ENCODE measurements at places on chromosomes 12 and 14.

DNA sequence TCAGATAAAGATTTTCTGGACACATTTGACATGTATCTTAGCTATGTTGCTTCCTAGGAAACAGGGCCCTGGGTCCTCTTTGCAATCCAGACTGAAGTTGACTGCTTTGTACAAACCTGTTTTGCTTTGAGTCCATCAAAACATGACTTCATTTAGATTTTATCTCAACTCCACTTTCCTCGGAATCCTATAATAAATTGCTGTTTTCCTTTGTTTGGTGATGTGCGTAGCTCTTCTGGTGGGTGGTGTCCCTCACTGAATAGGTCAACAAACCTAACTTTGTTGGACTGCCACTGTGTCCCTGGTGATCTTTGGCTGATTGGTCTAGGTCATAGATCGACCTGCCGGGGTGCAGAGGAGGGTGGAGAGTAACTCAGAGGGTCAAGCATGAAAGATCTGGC, 735 bp upstream of the P2RX7 start:
- no peak for DNase-seq

- no peak for DNase-seq
Measured at GRCh38 chr12:7719946-7720730, 8.9 kb downstream of the DPPA3 start.

DNA sequence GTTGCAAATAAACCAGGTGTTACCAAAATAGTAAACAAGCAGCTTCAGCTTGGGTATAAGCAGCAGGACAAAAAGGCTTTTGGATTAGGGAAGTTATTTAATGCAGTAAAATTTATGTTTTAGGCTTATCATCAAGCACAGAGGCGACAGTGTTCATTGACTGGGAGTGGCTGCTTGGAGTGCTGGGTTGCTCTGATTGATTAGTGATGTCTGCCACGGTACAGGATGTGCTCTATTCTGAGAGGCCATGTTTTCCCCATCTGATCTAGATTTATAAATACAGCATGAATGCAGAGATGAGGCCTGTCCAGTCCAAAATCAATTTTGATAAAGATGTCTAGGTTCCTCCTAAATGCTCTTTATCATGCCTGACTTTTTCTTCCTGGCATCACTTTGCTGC, 83.5 kb downstream of the MAP1LC3B2 start:
- no peak for DNase-seq

DNA sequence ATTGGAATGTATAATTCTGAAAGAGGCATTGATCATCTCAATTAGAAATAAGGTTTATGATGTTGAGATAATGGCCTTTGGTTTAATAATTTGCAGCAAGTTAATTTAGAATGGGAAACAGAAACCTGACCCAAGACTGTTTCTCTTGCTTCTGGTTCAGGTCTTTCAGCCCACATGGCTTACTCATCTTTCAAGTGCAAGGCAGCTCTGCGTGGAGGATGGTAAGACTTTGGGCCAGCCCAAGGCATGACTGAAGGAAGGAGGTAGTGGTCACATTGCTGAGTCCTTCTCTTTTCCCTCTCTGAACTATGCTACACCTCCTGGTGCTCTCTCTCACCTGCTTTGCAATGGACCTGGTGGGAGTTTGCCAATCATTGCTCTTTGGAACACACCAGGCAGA, 98.7 kb downstream of the CAND1 start:
- no peak for DNase-seq

DNA sequence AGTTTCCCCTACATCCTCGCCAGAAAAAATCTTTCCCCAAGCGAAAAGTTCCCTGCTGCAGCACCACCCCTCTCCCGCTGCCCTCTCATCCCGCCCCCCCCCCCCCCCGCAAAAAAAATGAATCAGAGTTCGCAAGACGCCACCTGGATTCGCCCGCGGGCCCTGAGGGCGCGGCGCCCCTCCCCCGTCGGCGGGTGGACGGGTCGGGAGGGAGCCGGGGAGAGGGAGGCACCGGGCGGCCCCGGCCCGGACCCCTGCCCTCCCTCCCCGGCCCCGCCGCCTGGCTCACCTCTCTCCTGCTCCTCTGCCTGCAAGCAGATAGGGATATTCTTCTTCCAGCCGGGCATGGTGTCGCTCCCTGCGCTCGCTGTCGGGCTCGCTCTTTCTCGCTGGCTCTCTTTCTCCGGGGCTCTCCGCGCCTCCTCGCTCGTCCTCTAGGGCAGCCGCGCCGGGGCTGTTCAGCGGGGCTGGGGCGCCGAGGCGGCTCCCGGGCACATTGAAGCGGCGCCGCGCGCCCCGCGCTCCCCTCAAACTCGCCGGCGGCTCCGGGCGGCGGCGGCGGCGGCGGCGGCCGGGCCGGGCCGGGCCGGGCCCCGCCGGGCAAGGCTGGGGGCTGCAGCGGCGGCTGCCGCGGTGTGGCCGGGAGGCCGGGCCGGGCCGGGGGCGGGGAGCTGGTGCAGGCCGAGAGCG, 200.3 kb upstream of the CAND1 start:
- peak; percentile 9 for DNase-seq

- DNase-seq = no peak
Measured at GRCh38 chr14:99678198-99678597, 5.9 kb upstream of the CYP46A1 start.

DNA sequence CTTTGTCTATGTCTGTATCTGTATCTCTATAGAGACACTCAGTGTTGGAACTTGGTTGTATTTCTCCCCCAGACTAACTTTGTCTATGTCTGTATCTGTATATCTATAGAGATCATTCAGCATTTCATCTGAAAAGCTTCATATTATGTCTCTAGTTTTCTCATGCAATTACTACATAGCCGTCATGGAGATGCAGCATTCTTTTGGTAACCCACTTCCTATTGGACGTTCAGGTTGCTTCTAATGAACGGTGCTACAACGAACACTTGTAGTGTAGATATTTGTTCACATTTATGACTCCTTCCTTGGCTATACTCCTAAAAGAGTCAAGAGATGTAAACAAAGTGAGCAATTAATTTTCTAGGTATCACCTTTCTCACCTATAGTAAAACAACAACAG, 81.5 kb upstream of the KCNA1 start:
- no peak for DNase-seq

- DNase-seq = no peak
Measured at GRCh38 chr12:29639893-29640495, 142.5 kb upstream of the OVCH1 start.

DNA sequence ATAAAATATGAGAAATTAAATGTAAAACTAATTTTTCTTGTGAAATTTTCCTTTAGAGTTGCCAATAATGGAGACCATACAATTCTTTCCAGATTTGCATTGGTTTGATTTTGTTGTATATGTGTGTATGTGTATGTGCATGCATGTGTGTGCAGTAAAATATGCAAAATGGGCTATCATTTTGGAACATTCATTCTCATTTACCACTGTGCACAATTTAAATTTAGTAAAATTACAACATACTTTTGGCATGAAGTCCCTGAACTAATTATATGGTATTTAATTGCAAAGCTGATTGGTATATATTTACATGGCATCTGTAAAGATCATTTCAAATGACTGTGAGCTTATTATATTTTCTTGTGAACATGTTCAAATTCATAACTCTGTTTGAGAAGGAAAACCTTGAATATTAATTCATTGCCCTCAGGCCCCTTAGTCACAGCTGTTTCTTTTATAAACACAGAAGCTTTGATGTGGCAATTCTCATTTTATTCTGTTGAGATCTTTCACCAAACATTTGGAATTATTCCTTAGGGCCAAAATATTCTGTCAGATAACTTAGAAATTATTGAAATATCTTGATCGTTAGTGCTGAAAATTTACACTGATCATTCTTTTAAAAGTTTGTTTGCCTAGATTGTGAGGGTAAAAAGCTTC, 17.6 kb downstream of the KERA start:
- no peak for DNase-seq

- DNase-seq = no peak
Measured at GRCh38 chr12:53205747-53206419, 1.2 kb downstream of the ITGB7 start.

GRCh38 chr12:80925237-80925636, 12.5 kb downstream of the LIN7A start:
- DNase-seq = no peak

GRCh38 chr14:53723221-53723620, 233.4 kb downstream of the BMP4 start:
- DNase-seq = no peak

DNA sequence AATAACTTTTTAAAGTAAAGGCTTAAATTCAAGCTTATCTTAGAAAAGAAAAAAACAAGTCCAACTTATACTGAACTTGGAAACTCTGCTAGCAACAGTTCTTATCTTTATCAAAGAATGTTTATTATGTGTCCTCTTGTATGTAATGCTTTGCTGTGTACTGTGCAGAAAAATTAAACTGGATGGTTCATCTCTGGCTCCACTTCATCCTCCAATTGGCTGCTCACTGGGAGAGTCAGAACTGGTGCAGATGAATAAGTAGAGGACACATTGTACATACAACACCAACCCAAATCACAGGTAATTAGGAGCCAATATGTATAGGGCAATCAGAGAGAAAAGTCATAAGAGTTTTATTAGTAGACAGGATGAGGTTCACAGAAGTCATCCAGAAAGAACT, 123.6 kb upstream of the NAP1L1 start:
- DNase-seq = no peak

GRCh38 chr12:6772331-6772695, at the start of gene LAG3:
TSS of gene LAG3 (plus strand) at chr12:6772520. CDS start at chr12:6772853, 333 bp downstream.
- peak; percentile 32 for DNase-seq

DNA sequence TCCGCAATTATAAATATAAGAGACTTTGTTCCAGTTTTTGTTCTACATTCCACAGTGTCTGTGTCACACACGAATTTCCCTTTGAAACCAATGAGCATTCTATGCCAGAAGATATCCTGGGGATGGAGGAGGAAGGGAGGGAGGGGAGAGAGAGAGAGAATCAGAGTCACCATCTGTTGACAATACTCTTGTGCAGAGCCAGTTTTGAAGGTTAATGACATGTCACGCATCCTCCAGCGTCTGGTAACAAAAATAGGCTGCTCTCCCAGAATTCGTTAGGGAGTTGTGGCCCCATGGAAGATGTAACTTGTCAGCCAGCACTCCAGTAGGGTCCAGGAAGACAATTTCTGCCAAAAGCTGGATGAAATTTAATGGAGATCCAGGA, 213.5 kb upstream of the KRR1 start:
- no peak for DNase-seq

GRCh38 chr14:85342858-85343607, 186.9 kb upstream of the FLRT2 start:
- DNase-seq = no peak

DNA sequence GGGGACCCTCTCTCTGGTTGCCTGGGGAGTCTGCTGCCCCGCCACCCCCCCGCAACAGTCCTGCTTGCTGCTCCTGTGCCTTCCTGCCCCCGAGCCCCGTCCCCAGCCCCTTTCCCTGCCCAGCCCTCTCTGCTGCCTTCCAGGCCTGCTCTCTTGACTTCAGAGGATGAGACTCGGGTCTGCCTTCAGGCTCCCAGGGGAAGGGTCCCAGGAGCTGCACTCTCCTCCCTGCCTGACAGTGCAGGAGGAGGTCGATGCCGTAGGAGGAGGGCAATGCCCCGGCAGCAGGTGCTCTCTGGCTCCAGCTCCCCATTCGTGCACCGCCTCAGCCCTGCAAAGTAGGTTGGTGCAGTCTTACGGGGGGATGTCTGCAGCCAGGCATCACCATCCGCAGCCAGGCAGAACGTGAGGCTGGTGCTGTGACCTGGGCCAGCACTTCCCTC, 185.1 kb upstream of the C14orf180 start:
- no peak for DNase-seq

- DNase-seq = no peak
Measured at GRCh38 chr14:103067231-103067954, 10.0 kb upstream of the CDC42BPB start.

DNA sequence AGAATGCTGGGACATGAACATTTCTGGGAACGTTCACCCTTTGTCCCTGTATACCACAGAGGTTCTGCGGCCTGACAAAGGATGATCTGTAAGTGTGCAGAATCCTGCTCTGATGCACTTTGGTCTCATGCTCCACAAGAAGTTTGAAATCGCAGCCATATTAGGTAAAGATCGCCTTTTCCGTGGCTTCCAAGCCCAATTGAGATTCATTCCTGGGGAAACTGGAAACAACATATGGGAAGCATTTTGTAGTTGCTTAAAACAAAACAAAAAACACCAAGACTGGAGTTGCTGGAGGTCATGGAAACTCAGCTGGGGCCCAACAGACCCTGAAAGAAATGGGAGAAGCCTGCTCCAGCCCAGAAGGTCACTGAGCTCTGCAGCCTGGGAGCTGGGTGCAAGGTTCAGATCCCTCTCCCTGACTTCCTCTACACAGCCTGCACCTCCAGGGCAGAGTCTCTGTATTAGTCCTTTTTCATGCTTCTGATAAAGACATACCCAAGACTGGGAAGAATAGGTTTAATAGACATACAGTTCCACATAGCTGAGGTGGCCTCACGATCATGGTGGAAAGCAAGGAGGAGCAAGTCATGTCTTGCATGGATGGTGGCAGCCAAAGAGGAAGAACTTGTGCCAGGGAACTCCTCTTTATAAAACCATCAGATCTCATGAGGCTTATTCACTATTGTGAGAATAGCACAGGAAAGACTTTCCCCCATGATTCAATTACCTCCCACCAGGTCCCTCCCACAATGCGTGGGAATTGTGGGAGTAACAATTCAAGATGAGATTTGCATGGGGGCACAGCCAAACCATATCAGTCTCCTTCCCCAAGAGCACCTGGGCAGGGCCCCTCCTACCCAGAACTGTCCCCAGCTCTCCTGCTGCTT, 60.8 kb upstream of the CHGA start:
- no peak for DNase-seq

DNA sequence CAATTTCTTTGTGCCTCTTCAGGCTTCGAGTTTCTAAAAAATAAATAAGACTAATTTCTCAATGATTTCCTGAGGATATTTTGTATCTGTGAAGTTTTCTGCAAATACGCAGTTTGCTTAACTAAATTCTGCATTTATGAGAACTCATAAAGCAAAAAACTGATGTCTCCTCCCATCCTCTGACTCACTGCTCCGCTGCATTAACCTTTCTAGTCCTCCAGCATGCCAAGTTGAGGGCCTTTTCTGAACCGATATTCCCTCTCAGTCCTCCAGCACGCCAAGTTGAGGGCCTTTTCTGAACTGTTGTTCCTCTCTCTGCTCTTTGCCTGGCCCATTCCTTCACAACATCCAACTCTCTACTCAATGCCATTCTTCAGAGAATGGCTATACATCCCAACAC, 3.2 kb downstream of the IPO8 start:
- no peak for DNase-seq

DNA sequence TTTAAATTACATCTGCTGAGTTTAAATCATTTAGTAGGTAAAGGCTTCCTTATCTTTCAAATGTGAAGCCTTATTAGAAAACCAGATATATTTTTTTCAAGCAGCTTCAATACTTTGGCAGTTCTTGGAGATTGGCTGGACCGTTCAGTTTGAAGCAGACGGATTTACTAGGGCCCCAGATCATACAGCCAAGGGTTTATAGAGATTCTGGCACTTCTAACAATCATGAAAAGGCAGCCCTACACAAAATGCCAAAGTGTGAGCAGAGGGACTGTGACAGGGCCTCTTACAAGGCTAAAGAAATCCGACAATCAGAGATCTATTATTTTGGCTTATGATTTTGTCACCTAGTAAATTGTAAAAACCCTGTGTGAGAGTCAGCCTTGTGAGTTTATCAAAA, 162.8 kb upstream of the SLC38A2 start:
- DNase-seq = no peak

- no peak for DNase-seq
Measured at GRCh38 chr12:109056891-109057290, 4.5 kb downstream of the USP30 start.

- no peak for DNase-seq
Measured at GRCh38 chr12:55707841-55708694, at the start of gene ITGA7. TSS of gene ITGA7 (minus strand) at chr12:55707904. CDS start at chr12:55707682, 222 bp downstream.

All from stimulated activated CD8-positive, alpha-beta memory T cell treated with anti-CD3 and anti-CD28 coated beads, Interleukin-15, amount 100 ng/mL, for 24 hours (primary cell).